ENCODE measurements at places on chromosomes 4 and X.

- DNase-seq, result no peak
Measured at GRCh38 chr4:145181091-145181501, 707 bp upstream of the OTUD4 start.

GRCh38 chr4:94345969-94346368, 3.3 kb upstream of the HPGDS start:
- no peak for DNase-seq

GRCh38 chr4:13036841-13037240, 447.3 kb downstream of the RAB28 start:
- no peak for DNase-seq

GRCh38 chr4:17322514-17322913, 189.4 kb downstream of the QDPR start:
- no peak for DNase-seq

DNA sequence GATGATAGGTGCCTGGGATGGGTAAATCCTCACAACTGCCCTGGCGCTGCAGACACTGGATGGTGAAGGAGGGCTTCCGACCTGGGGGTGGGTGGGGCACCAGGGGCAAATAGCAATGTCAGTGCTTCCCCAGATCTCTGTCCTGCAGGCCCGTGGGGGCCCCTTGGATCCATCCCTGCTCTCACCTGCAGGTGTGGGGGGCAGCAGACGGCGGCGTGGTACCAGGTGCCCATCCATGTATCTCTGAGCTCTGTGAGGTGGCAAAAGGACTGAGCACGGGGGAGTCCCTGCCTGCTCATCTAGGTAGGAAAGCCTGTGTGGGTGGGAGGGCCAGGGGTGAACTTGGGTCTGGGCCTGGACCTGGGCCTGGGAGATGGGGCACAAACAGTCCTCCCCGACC, 6.5 kb upstream of the SYP start:
- DNase-seq, result no peak

DNA sequence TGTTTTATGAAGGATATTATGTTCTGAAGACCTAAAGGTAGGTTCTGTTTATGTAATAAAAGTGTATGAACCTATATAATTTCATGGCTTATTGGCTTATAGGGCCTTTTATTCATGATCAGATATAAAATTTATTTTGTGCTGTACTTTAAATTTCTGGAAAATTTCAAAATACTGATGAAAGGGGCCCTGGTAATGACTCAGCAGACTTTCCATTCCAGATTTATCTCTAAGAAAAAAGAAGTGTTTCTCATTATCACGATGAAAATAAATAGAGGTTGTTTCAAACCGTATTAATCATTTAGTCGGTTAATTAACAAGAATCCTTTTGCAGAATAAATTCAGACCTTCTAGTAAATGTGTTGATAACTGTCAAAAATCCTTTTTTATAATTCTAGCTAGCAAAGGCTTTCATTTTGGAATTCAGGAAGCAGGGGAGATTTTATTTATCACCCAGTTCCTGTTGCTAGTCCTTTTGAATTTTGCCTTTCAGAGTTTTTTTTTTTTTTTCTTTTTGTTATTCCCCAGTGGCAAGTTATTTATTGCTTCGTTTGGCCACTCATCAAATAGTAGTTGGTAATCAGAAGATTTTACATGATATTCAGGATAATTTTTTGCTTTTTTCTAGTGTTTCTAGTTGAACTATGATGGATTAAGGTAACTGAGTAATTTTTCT, 5.4 kb upstream of the TAPT1 start:
- no peak for DNase-seq
